Stimulated activated CD4-positive, alpha-beta T cell treated with anti-CD3 and anti-CD28 coated beads, TNF-alpha, amount 100 ng/mL, for 24 hours (primary cell): ENCODE measurements at places on chromosomes 1 and 21.

- DNase-seq, result no peak
Measured at GRCh38 chr1:66607458-66607857, 73.5 kb downstream of the SGIP1 start.

DNA sequence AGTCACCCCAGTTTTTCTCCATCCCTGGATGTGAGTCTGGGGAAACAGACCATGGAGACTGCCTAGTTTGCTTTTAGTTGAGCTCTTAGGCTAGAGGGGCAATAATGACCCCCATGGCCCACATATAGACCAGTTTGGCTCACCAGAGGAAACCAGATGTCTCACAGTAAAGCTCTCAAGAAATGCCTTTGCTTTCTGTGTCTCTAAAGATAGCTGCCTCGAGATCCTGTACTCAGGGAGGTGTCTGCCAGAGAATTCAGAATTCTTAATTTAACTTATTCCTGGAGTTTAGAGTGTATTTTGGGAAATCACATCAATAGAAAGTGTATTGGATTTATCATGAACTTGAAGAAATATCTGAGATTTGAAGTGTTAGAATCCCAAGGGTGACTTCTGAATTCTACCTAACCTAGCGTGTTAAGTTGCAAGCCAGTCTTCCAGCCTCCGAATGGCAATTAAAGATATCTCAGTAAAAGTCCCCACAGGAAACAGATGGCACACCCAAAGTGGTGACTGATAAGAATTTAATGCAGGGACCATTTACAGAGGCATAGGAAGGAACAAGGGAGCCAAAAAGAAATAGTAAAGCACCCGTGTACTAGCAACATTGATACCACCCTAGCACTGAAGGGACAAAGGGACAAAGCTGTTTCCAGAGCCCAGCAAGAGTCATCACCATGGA, 37.1 kb downstream of the STYXL2 start:
- DNase-seq, result no peak

DNA sequence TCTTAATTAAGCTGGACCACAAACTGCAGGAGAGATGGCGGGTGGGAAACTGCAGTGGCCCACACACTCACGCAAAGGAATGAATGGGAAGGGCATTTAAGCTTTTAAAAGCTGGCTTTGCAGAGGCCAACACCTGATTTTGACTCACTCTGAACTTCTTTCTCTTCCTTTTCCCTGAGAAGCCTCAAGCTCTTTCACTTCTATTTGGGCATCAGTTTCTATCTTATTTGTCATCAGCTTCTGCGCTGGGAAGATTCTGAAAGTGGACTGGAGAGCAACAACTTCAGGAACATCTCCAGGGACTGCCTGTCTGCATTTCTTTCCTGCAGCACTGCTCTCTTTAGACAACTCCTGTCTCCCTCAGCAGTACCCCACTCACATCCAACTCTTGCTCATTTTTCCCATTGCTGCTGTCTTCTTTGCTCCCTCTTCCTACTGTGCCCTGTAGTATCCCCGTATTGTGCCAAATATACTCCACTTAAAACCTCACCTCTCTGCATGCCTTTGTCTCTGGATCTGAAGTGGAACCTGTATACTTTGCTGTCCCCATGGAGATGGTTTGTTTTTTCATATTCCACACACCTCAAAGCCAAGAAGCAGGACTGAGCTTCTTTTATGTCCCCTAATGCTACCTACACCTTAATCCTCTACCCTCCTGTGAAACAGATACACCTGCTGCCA, 143.3 kb upstream of the JUN start:
- DNase-seq, result no peak

DNA sequence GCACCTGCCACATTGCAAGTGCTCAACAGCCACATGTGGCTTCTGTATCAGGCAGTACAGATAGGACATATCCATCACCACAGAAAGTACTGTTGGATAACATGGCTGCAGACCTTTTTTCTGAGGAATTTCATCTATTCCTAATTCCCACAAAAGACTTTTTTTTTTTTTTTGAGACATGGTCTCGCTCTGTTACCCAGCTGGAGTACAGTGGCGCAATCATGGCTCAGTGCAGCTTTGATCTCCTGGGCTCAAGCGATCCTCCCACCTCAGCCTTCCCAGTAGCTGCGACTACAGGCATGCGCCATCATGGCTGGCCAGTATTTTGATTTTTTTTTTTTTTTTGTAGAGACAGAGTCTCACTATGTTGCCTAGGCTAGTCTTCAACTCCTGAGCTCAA, 33.3 kb downstream of the YARS1 start:
- DNase-seq, result no peak

GRCh38 chr1:39268112-39268581, 63.7 kb downstream of the MACF1 start:
- DNase-seq, result no peak

GRCh38 chr1:152735648-152736047, 22.2 kb upstream of the KPRP start:
- no peak for DNase-seq

GRCh38 chr1:20322081-20322824, 31.6 kb downstream of the VWA5B1 start:
- DNase-seq, result peak; percentile 8

DNA sequence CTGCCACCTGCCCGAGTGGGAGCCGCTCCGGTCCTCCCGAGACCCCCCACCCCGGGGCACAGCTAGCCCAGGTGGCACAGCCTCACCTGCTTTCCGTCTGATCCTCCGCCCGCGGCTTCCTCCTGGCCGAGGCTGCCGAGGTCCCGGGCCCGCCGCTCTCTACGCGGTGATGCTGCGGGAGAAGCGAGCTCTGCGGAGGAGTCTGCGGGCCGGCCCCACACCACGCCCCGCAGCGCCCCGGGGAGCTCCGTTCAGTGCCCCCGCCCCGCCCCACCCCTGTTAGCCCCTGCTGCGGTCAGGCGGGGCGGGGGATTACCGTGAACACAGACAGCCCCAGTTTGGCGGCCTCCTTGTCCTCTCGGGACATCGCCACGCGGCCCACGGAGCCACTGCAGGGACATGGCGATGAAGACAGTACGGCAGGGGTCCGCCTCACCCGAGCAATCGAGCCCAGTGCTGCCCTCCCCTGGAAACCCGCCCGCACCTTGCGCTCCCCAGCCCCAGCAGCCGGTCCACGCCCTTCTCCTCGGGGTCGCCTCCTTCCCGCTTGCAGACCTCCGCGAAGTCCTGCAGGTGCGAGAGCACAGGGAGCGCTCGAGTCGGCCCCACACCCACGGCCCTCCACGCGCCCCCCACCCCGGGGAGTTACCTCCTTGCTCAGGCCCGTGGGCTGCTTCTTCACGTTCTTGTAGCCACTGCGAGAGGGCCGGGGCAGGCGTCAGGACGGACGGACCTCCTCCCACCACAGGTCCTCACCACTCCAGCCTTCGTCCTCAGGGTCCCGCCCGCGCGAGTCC, 933 bp downstream of the C1orf35 start:
- DNase-seq, result no peak

DNA sequence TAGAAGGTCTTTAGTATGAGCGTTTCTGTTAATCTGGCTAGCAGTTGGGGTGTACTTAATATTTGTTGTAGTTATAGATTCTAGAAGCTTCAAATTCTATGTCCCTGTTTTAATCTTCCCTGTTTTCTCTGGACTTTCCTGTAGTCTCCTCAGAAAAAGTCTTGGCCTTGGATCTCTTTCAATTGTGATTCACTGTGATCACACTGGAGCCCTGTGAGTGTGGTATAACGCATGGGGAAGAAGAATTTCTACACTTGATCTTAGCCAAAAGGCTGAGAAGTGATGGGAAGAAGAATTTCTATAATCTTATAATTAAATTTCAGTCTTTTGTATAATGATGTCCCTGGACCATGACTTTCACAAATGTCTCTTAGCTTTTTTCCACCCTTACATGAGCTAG, 36.7 kb upstream of the COP1 start:
- DNase-seq, result no peak

- DNase-seq, result no peak
Measured at GRCh38 chr1:173475564-173476196, 1.5 kb upstream of the PRDX6 start.

- no peak for DNase-seq
Measured at GRCh38 chr1:245240648-245241165, 85.9 kb downstream of the KIF26B start.

DNA sequence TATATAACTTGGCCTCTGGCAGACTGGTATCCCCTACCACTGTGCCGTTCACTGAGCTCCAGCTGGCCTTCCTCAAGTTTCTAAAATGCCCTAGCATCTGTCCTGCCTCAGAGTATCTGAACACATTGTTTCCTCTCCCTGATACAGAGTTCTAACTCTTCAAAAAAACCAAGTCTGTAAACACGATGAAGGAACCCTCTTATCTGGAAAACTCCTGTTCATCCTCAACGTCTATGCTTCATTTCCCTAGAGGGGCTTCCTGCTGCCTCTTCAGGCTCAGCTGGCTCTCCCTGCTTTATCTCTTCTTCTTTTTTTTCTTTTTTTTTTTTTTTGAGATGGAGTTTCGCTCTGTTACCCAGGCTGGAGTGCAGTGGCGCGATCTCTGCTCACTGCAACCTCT, 5.6 kb downstream of the BSDC1 start:
- DNase-seq, result no peak

GRCh38 chr1:27606708-27607238, 2.8 kb upstream of the AHDC1 start:
- no peak for DNase-seq

GRCh38 chr21:15152591-15152990, 87.8 kb upstream of the NRIP1 start:
- DNase-seq, result no peak

GRCh38 chr1:221335161-221336101, 406.5 kb downstream of the DUSP10 start:
- DNase-seq, result no peak

DNA sequence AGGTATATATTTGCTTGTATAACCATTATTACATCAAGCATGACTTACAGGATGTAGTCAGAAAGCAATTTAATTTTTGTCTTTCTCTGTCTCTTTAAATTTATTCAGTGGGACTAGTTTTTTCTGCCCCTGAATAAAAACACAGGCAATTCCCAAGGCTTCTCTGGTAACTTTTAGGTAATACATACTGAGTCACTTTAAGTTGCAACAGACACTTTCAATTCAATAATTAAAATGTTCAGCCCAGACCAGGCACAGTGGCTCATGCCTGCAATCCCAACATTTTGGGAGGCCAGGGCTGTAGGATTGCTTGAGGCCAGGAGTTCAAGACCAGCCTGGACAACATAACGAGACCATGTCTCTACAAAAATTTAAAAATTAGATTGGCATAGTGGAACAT, 12.3 kb downstream of the SLC44A3 start:
- DNase-seq, result no peak

DNA sequence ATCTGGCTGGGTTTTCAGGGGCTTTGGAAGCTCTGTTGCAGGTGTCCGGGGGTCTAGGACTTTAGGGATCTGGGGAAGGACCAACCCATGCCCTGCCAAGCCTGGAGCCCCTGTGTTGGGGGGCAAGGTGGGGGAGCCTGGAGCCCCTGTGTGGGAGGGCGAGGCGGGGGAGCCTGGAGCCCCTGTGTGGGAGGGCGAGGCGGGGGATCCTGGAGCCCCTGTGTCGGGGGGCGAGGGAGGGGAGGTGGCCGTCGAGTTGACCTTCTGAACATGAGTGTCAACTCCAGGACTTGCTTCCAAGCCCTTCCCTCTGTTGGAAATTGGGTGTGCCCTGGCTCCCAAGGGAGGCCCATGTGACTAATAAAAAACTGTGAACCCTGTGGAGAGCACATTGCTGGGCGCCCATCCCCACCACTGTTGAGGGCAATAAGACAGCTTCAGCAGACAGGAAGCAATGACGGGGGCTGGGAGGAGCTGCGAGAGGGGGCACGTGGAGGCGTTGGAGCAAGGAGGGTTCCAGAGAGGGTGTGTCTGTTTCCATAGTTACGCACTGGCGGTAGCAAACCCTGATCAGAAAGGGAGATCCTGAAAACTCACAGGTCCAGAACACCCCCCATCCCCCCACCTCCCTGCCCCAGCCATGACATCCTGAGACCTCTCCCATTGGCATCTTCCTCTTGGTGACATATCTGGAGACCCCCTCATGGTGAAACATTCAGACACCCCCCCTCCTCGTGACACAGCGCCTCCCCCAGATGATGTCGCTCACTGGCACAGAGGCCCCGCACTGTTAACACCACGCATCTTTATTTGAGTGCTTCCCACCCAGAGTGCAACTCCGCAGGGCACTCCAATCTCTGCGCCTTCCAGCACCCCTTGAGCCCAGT, 8.4 kb downstream of the MYBPH start:
- no peak for DNase-seq

DNA sequence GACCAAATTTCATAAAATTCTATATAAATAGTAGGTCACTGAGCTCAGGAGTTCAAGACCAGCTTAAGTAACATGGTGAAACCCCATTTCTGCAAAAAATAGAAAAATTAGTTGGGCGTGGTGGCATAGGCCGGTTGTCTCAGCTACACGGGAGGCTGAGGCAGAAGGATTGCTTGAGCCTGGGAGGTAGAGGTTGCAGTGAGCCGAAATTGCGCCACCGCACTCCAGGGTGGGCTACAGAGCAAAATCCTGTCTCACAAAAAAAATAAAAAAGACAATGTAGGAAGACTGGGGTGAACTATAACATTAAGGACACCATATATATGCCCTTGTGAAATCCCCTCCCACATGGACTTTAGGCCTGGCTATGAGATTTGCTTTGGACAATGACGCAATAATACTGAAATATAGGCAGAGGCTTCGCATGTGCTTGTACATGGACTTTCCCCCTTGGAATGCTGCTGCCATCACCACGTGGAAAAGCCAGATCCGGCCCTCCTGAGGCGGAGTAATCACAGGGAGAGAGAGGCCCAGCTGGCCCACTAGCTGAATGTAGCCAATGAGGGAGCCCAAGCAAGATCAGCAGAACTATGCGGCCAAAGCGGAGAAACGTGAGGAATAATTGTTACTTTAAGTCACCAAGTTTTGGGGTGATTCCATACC, 13.1 kb upstream of the USP1 start:
- DNase-seq, result no peak

GRCh38 chr1:78437396-78437795, 53.4 kb upstream of the PTGFR start:
- no peak for DNase-seq

DNA sequence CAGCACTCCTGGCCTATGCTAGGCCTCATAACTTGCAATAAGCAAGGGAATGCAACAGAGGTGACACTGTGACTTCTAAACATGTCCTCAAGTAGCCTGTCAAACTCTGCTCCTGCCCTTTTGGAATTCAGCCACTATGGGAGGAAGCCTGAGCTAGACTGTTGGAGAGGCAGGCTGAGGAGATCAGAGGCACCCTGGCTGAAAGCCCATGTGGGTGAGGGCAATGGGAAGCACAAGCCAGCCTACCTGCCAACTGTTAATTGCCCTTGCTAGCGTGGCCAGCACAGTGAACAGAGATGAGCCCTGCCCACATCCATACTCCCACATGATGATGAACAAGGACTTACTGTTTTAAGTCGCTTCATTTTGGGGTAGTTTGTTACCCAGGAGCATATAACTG, 17.7 kb downstream of the GNB1 start:
- no peak for DNase-seq

DNA sequence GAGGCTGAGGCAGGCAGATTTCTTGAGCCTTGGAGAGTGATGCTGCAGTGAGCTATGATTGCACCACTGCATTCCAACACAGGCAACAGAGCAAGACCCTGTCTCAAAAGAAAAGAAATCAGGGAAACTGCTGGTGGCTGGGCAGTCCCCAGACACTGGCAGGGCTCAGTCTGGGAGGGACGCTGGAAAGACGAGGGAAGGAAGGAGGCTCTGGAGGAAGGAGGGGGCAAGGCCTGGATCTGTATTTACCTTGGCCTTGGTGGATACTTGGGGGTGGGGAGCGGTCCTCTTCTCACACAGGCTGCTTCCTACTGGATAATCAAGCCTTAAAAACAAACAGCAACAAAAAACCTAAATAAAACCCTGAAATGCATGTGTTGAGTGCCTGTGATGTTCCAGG, 24.4 kb downstream of the KCNQ4 start:
- no peak for DNase-seq
